ENCODE measurements at places on chromosomes 1 and 21.

DNA sequence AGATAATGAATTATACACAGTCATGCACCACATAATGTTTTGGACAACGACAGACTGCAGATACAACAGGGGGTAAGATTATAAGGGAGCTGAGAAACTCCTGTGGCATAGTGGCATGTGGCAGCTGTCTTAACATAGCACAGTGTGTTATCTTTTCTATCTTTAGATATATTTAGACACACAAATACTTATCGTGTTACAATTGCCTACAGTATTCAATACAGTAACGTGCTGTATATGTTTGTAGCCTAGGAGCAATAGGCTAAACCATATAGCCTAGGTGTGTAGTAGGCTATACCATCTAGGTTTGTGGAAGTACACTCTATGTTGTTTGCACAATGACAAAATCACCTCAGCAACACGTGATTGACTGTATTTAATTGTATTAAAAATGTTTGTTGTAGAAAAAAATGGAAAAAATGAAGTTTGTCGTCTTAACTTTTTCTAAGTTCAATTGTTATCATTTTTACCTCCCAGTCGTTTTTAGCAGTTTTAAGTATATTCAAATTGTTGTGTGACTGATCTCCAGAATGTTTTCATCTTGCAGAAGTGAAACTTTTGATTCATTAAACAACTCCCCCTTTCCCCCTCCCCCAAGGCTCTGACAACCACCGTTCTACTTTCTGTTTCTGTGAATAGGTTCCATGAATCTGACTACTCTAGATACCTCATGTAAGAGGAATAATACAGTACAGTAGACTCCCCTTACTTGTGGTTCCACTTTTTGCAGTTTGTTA, 351.0 kb upstream of the B3GALT2 start:
- DNase-seq = peak; percentile 76

- DNase-seq = no peak
Measured at GRCh38 chr21:45320261-45321025, 32.7 kb upstream of the POFUT2 start.

GRCh38 chr1:10737651-10738050, 58.8 kb downstream of the CASZ1 start:
- no peak for DNase-seq

DNA sequence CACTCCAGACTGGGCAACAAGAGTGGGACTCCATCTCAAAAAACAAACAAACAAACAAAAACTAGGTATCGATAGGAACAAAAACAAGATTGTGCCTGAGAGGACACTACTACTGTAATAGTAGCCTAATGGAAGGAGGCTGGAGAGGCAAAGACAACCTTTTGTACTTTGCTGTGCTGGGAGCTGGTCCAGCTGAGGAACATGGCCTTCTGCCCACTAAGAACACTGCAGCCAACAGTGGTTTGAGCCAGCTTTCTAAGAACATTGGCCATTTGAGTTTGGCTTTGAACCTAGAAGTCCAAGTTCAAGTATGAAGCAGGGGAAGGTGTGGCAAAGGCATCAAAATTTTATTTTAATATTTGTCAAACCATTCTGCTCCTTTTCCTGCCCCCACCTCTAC, 22.7 kb upstream of the RGS8 start:
- no peak for DNase-seq

DNA sequence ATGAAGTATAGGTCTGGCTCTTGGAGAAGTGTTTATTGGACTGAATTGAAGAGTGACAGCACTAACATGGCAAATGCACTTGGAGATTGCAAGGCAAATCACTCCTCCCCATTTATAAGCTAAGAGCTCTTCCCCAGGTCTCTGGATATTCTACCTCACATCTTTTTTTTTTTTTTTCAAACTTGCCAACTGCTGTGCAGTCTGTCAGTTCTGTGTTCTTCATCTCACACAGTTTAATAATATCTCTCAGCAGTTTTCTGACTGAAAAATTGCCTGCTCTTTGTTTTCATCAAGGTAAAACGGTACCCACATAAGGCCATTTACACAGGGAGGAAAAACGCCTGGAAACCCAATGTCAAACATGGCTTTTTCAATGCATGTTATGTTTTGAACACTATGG, 186.1 kb upstream of the B3GALT2 start:
- no peak for DNase-seq

DNA sequence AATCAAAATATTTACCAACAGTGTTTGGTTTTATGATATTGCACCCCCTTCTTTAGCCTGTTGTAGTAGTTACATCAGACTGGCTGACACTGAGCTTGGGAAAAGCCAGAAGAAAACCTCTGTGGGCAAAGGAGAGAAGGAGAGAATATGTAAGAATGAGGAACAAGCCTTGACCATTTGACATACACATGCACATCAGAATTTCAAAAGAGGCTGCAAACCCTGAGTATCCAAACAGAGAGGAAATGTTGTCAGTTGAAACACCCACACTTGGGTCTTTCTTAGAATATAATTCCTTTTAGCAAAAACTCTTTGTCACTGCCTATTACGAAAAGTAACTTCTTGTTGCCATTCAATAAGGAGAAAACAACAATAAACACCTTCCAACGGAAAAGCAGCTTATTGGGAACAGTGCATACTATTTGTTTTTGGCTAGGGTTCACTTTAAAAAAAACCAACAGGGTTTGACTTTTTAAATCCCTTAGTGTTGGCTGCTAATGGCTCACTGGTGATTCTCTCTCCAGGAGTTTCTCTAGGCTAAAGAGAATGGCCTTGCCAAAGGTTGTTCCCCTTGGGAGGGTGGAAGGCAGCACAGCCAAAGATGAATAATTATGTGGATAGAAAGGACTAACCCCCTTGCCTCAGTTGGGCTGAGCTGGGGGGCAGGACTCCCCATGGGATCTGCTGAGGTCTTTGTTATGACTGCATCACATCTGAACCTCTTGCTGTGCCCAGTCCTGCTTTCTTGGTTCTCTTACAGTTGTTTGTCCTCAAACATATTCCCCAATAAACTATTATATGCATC, 48.9 kb downstream of the GORAB start:
- no peak for DNase-seq

GRCh38 chr21:14591377-14591776, 45.3 kb upstream of the SAMSN1 start:
- no peak for DNase-seq

- no peak for DNase-seq
Measured at GRCh38 chr21:29953690-29954089, 13.9 kb upstream of the GRIK1 start.

DNA sequence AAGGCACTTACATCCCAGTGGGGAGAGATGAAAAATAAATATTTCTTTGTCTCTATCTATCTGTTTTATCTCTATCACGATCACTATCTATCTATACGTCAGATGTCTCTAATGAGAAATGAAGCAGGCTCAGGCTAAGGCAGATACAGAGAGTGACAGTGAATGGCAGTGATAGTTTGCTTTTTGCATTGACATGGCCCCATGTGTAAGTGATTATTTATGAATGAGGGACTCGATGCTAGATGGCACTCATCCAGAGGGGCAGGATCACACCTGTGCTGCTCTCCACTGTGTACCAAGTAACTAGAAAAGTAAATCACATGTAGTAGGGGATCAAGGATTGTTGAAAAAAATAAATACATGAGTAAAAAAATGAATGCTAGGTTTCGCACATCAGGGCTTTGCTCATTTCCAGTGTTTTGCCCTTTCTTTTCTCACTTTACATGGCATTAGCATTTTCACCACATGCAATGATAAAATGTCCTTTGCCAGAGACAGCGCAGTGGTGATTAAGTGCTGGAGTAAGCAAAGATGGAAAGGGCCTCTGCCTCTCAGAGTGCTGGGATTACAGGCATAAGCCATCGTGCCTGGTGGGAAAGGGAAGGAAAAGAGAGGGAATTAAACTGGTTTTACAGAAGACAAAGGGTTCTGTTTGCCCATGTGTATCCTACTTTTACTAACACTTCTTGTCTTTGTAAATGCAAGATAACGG, 16.5 kb downstream of the TBX19 start:
- no peak for DNase-seq

GRCh38 chr1:175892686-175893085, 149.3 kb upstream of the TNR start:
- DNase-seq = no peak

- no peak for DNase-seq
Measured at GRCh38 chr1:62271134-62271533, 48.1 kb downstream of the KANK4 start.

GRCh38 chr1:71464016-71464415, 383.2 kb upstream of the ZRANB2 start:
- no peak for DNase-seq

- no peak for DNase-seq
Measured at GRCh38 chr1:94912263-94913184, 14.4 kb downstream of the CNN3 start.

GRCh38 chr1:4693331-4693730, 38.9 kb downstream of the AJAP1 start:
- DNase-seq = no peak

DNA sequence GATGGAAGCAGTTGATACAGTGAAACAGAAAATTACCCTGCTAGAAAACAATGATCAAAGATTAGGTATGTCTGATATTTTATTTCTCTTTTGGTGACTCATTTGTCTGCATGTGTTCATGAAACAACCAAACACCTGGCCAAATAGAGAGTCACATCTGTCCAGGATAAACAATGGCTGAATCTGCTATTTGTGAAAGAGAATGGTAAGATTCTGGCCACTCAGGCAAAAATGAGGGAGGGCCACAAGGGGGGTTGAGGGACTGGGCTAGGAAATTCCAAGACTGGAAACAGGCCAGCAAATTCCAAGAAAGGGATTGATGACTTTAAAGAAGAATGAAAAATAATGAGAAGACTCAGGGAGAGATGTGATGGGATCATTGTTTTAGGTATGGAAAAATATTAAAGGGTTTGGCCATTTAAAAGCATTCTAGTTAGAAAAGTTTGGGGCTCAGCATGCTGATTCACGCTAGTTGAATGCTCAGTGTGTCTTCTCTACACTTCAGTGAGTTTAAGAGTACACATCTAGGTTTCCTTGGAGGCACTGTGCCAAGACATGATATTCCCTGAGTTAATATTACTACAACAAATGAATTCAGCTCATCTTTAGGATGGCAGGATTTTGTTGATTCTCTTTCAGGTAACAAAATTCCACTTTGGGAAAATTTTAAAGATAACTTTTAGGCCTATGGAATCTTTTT, 44.9 kb downstream of the TRAF5 start:
- DNase-seq = no peak

GRCh38 chr21:45642122-45642813, 1.3 kb upstream of the PCBP3 start:
- DNase-seq = no peak

DNA sequence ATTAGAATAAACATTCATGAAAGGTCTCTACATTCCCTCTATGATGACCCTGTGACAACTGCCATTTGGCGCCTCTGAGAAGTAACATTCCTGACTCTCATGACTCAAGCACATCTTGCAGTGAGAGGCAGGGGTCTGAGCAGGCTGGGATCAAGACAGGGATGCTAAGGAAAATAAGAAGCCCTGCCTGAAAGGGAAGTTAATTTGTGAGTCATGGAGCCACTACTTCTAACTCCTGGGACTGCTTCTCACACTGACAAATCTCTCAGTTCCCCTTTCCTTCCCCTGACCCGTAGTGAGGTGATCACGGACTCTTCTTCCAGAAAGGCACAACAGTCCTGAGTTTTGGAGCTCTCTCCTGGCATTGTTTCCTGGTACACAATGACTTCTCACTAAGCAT, 231.9 kb downstream of the TNR start:
- no peak for DNase-seq

GRCh38 chr1:14794906-14795305, 196.4 kb downstream of the KAZN start:
- no peak for DNase-seq
